Pulmonary artery endothelial cell (primary cell): ENCODE measurements at places on chromosomes 2 and 18. TPM values are rescaled to one million over a fixed set of nuclear protein-coding genes. Genes with fewer than 3 reads are reported as not detected.

- DNase-seq: peak; percentile 22
Observed at GRCh38 chr2:168119515-168120141, 127.8 kb downstream of the STK39 start.

DNA sequence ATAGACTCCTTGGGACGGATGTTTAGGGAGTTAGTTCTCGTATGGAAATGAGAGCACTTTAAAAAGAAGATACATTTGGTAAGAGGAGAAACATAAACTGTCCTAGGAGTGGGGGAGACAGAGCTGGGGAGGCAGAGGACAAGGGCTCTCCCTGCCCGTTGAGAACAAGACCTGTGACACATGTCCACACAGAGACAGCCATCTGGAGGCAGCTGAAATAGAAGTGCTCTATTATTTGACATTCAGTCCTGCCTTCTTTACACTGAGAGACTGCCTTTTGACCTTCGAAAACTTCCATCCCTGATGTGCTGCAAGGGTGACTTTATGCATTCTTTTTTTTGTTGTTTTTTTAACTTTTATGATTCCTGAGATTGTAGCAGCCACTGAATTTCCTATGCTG lies 150.1 kb downstream of the UXS1 start:
- DNase-seq: no peak

GRCh38 chr2:178527592-178527991 lies 47.3 kb downstream of the PLEKHA3 start:
- DNase-seq: no peak

GRCh38 chr2:3386448-3386958 lies 7.0 kb downstream of the TRAPPC12 start:
- no peak for DNase-seq

- DNase-seq: no peak
Observed at GRCh38 chr2:220157312-220157711, 529.9 kb downstream of the SLC4A3 start.

DNA sequence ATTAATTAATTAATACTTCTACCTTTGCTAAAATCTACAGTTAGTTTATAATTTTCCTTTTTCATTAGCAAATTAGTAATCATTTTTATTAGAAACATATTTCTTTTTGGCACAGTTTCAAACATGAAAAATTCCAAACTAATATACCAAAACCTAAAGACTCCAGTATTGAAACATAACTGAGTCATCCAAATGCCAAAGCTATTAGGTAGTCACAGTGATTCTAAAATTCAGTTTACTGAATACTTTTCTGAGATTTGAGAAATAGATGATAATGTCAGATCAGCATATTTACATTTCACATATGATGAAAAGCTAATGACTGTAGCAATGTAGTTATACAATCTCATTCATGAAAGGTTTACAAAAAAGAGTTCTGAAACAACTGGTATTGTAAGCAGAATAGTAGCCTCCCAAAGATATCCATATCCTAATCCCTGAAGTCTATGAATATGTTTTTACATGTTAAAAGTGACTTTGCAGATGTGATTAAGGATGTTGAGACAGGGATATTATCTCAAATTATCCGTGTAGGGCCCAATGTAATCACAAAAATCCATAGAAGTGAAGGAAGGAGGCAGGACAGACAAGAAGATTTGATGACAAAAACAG lies 680.2 kb upstream of the CHAC2 start:
- no peak for DNase-seq

DNA sequence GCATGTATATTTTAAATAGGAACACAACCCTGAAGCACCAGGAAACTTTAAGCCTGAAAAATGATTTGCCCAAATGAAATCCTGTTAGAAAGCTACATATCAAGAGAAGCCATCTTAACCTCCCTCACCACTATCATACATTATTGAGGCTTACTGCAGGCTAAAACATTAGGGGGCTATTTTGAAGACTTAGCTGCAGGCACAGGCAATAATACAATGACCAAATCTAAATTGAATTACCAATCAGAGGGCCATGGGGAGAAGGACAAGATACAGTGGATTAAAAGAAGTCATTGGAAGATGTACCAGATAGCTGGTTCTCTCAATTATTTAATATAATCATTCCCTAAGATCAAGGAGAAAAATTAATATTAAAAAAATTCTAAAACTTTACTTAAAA lies 73.7 kb downstream of the THADA start:
- no peak for DNase-seq

- peak; percentile 37 for DNase-seq
Observed at GRCh38 chr2:65043001-65043400, 13.2 kb upstream of the CEP68 start.

GRCh38 chr2:35510636-35511035 lies 844.9 kb upstream of the CRIM1 start:
- peak; percentile 41 for DNase-seq

DNA sequence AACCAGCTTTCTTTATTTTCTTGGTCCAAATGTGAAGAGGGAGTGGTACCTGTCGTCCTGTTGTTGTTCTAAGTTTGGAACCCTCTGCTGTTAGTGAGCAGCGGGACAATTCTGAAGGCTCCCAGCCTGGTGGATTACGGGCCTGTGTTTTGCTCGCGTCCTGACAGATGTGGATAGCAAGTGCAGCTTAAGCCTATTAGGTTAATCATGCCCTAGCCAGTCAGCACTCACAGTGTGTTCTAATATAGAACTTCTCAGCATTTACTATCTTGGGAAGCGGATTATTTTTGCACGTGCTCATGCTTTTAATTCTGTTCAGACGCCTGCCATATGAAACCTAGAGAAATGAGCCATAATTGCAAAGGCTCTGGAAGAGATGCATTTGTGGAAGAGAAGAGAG lies at the start of gene PCARE:
Gene PCARE, minus strand, starts transcription at position 113 of the 400 bp plus-strand sequence. CDS start 262 bp downstream, outside the sequence.
- DNase-seq: no peak

- no peak for DNase-seq
Observed at GRCh38 chr2:12317814-12318426, 398.8 kb upstream of the TRIB2 start.

DNA sequence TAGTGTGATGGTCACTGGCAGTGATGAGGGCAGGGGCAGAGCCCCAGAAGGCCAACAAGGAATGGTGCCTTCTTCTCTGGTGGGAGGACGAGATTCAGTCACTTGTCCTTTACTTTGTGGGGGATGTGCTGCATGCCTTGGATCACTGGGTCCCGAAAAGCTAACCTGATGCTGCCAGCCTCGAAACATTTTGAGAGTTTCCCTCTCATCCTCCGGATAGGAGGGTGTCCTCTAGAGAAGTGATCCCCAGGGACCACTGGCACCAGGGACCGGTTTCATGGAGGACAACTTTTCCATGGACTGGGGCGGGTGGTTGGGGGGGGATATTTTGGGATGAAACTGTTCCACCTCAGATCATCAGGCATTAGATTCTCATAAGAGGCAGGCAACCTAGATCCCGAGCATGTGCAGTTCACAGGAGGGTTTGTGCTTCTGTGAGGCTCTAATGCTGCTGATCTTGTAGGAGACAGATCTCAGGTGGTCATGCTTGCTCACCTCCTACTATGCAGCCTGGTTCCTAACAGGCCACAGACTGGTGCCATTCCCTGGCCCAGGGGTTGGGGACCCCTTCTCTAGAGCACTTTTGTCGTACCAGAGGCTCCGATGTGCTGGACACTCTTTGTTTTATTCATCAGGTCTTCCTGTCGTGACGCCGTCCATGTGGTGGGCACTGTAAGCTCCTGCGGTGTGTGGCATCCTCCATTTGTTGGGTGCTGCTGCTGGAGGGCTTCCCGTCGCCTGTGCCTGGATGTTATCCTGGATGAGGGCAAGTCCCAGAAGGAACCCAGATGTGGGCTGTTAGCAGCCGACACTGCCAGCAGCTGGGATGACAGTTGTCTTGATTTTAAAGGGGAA lies 68.5 kb upstream of the HDAC4 start:
- no peak for DNase-seq

Gene EPC2
- 20.2 and 21.6 TPM in 2 replicates for total RNA-seq

Gene FEV
- not detected in 2 replicates for total RNA-seq

Gene CD28
- 0.07 TPM in 2 replicates for total RNA-seq

Gene CRYGC
- total RNA-seq: not detected in 2 replicates

Gene MEIS1
- total RNA-seq: 24.1 and 33.0 TPM in 2 replicates

Gene SPR
- 42.0 and 63.5 TPM in 2 replicates for total RNA-seq

Gene SCYGR4
- not detected in 2 replicates for total RNA-seq

Gene IL1F10
- not detected in 2 replicates for total RNA-seq

Gene STARD6
- 0.33 TPM in 1 of 2 replicates, not detected in the other for total RNA-seq
